ENCODE measurements at places on chromosomes 2 and 18.

GRCh38 chr2:207464007-207464406, 65.8 kb upstream of the CREB1 start:
- no peak for DNase-seq

DNA sequence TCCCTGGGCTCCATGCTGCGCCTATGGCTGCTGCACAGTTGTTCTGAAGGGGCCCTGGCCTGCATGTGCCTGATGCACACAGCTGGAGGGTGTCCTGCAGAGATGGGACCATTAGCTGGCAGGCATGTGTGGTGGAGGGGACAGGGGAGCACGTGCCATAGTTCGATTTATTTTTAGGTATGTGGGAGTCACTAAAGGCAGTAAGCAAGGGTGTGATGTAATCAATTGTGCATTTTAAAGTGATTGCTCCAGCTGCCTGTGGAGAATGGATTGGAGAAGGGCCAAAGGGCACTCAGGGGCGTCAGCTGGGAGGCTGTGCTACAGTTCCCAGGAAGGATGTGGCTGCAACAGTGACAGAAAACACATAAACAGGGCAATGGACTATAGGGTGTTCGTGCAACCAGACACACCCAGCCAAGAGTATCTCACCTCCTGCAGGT, 205.1 kb downstream of the ARL4C start:
- DNase-seq, result peak; percentile 65

DNA sequence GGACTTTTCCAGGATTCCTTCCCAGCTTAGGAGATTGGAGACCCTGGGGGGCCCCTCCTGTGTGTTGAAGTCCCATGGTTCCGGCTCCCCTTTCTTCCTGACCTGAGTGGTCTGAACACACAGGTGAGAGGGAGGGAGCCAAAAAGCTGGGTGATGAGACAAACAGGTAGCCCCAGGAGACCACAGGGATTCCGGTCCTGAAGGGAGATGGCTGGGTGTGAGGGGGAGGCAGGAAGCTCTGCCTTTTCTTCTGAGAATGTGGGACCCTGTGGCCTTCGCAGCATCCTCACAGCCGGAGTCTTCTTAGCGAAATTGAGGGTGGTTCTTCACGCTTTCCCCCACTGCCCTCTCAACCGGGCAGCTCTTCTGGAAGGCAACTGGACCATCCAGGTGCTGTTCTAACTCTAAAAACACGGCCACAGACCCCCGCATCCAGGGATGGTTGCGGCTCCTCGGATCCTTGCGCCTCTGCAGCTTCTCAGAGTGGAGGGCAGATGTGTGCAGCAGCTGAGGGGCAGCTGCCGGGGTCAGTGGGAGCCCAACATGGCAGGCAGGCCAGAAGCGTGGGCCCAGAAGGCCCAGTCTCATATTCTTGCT, 4.4 kb downstream of the SLC66A3 start:
- DNase-seq, result no peak

GRCh38 chr2:100936070-100936741, 65.9 kb upstream of the RPL31 start:
- no peak for DNase-seq

- no peak for DNase-seq
Observed at GRCh38 chr18:57753063-57753462, 50.1 kb downstream of the ATP8B1 start.

DNA sequence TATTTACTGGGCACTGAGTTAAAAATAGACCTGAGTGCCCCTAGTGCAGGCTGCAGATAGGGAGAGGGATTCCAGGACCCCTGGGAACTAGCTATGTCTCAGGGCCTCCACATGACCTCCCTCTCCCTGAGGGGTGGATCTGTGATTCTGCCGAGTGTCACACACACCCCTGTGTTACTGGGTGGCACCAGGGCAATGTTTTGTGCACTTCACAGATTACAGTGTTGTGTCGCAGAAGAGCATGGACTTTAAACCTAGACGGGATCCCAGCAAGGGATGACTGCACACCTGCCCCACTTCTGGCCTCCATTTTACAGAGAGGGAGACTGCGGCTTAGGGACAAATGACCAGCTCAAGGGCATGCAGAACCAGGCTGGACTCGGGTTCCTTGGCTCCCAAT, 65.6 kb downstream of the ZFP36L2 start:
- DNase-seq, result no peak

- peak; percentile 79 for DNase-seq
Observed at GRCh38 chr2:219176818-219177551, at the start of gene CNPPD1. TSS of gene CNPPD1 (minus strand) at chr2:219176925. CDS start at chr2:219176828, 97 bp downstream.

GRCh38 chr2:220528180-220528675, 900.8 kb downstream of the SLC4A3 start:
- no peak for DNase-seq

DNA sequence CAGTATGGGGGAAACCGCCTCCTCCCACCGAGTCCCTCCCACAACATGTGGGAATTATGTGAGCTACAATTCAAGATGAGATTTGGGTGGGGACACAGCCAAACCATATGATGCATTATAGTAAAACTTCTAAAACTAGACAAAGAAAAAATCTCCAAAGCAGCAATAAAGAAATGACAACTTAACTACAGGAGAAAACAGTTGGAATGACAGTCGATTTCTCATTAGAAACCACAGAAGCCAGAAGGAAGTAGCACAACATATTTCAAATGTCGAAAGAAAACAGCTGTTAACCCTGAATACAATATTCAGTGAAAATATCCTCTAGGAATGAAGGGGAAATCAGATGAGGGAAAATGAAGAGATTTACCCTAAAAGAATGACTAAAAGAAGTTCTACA, 53.5 kb upstream of the TCF4 start:
- no peak for DNase-seq

Measured in NK-92 treated with Interleukin-12 subunit alpha and Interleukin-12 subunit beta, amount 100 ng/mL, for 24 hours (cell line).